ENCODE measurements at places on chromosomes 5 and 9.

GRCh38 chr5:154273028-154273617 lies 82.6 kb downstream of the GALNT10 start:
- DNase-seq = no peak

DNA sequence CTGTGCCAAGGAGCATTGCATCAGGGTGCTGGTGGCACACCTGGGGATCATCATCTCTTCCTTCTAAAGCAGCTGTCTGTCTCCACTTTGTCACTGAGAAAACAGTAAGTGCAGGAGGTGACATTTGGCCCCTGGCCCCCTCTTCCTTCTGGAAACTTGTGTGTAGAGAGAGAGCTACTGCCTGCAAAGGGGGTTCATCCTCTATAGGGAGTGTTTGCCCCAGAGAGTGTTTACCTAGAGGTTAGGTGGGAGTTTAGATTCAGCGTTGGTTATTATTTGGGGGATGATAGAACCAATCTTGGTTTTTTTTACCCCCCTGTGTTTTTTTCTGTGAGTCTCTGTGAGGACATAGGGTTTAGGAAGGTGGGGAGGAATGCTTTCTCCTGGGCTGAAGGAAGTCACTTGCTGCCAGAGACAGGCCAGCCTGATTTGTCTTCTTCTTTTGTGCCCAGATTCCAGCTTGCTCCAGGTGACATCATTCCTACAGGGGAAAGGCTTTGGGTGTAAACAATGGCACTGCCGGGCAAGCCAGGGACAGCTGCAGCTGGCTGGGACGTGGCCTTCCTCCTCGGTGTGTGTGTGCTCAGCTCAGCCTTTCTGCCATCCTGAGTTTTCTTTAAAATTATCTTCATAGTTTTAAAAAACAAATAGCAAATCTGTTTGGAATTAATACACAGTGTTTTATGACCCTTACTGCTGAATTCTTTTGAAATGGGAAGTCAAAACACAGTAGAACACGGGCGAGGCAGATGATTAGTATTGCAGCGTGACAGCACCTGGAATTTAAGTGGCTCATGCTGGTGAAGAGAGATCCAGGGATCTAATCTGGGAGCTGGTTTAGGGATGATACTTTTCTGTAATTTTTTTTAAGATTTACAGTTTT lies 24.5 kb downstream of the PRRC2B start:
- no peak for DNase-seq

DNA sequence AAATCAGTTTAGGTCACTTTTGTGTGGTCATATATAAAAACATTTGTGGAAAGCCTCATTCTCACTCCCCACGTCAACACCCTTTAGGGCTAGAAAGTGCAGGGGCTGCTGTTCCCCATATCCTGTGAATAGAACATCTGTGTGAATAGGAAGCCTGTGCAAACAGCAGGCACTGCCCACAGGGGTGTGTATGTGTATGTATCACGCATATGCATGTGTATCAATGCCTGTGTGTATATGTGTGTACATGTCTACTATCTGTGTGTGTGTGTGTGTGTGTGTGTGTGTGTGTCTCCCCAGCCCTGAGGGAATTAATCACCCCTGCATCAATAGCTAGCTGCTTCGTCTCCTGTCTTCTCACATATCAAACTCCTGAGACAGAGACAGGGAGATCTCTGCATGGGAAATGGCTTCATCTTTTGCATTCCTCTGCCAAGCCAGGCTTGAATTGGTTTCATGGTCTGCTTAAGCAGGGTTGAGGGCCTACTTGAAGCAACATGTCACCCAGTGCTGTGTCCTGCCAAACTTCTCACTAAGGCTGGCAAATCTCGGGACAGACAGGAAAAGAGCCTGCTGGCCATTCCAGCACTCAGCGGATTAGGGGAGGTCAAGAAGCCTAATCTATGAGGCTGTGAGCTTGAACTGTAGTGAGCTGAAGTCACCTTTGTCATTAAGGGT lies 265.8 kb downstream of the ADAMTSL1 start:
- no peak for DNase-seq

- DNase-seq = no peak
Observed at GRCh38 chr9:98766586-98766985, 29.8 kb downstream of the ANKS6 start.

DNA sequence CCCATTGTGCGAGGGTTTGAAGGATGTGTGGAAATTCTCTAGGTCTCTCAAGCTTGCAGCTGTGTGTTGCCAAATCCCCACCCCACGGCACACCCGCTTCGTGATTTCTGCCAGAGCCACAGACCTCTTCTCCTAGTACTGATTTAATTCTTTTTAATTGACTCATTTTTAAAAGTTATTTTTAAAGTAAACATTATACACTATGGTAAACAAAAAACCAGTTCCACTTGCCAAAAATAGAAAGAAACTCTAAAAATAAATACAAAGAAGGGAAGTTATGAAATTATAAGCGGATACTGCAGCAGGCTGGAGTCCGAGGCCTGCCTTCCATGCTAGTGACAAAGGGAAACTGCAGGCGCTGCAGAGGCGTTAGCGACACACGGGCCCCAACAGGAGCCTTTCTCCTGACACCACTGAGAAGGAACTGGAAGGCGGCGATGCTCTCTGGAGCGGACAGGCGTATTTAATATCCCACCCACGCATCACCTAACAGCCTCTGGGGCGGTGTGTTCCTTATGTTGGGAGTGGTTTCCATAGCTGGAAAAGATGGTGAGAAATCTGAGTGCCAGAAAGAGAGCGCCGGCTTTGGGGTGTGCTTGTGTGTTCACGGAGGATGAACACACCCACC lies 122.5 kb downstream of the COL23A1 start:
- no peak for DNase-seq

GRCh38 chr9:33129886-33130881 lies 37.0 kb downstream of the B4GALT1 start:
- no peak for DNase-seq

GRCh38 chr9:14294659-14295058 lies 19.3 kb downstream of the NFIB start:
- no peak for DNase-seq

DNA sequence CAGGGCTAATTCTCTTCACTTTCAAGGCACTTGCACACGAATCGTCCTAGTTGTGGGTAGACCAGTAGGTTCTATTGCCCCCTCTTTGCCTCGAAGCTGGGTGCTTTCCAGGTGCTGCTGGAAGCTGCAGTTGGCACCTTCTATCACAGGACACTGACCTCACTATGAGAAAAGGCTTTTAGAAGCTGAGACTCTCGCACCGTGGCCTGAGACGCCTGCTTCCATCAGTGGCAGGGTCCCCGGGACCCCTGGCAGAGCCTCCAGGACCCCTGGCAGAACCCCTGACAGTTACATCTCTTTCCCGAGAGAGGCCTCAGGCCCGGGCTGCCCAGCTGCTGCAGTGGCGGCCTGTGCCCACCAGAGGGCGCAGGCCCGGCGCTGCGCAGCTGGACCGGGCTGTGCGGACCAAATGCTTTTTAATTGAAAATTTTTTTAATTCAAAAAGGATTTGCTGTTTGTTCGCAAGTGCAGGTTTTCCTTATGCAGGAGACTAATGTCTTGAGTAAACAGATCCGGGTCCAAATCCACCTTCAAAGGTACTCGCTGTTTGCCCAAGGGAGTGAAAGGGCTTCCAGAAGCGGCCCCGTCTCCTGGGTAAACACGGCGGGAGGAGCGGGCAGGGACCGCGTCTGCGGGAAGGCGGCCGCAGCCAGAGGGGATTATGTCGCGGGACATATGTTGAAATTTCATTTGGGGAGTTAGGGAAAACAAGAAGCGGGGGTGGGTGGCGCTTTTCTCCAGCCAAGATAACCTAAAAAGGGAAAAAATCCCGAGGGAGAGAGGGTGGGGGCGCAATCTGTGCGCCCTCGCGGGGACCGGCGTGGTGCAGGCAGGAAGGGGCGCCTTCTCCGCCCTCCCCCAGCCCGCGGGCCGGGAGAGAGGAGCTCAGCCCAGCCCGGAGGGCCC lies 114.5 kb upstream of the LMX1B start:
- DNase-seq = peak; percentile 54
